ENCODE measurements at places on chromosomes 4 and X.

DNA sequence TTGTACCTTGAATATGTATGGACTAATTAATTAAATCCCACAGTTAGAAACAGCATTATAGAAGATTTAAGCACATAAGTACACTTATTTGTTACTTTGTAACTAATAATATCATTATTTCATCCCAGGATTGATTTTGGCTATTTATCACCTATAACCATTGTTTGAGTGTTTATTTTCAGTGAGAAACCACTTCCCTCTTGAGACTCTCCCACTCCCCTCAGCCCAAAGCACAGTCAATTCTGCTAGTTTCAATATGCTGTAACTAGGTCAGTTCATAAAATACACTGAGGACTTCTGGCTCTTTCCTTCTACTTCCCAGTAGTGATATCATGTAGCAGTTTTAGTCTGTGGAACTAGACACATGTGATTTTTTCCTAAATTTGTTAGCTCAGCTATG, 16.3 kb downstream of the OFD1 start:
- no peak for DNase-seq

DNA sequence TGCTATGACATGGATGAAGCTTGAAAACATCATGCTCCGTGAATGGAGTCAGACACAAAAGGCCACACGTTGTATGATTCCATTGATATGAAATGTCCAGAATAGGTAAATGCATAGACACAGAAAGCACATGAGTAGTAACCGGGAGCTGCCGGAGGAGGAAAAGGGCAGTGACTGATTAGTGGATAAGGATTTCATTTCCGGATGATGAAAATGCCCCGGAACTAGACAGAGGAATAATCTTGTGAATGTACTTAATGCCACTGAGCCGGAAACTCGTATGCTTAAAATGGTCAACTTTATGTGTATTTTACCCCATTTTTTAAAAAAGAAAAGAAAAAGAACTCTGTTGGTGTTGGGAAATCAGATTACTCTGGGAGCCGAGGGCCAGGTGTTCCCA, 112.7 kb upstream of the FAM9B start:
- DNase-seq: no peak

DNA sequence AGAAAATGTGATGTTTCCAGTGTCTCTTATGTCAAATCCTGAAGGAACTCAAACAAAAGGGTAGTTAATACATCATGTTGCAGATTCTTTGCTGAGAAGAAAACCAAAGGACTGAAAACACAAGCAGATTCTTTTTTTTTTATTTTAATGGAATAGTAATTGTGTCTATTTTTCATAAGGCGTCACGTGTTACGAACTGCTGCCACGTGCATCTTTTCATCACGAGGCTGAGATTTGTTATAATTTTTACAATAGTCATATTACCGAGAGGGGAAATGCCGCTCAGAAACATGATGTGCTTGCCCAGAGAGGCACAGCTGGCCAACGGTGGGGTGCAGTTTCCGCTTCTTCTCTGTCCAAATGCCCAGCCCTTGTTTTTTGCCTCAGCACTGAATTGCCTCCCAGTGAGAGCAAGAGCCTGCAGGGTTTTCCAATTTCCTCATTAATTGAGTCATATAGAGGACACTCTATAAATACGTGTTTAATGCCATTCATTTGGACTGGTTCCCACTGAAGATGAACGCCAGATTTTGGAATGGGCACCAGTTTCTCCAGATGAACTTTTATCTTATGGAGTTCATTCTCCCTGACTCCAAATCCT, 225.3 kb downstream of the STK32B start:
- no peak for DNase-seq

DNA sequence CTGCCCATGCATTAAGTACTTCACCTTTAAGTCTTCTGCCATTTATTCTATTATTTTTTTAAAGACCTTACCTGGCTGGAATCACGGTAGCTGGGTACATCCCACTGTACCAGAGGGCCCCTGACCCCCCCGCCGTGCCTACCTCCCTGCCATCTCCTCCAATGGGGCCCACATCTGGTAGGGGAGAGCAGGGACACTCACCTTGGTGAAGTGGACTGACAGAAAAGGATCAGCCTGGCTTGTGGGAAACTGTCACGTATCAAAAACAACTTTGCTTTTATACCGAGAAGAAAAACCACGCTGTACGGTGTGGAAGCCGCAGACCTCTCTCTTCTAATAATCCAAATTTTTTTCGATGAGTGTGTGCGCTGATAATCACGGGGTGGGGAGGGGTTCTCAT, at the start of gene FOXP3:
TSS of gene FOXP3 (minus strand) at position 251 of the 400 bp plus-strand sequence. CDS start 6,205 bp downstream, outside the sequence.
- no peak for DNase-seq

DNA sequence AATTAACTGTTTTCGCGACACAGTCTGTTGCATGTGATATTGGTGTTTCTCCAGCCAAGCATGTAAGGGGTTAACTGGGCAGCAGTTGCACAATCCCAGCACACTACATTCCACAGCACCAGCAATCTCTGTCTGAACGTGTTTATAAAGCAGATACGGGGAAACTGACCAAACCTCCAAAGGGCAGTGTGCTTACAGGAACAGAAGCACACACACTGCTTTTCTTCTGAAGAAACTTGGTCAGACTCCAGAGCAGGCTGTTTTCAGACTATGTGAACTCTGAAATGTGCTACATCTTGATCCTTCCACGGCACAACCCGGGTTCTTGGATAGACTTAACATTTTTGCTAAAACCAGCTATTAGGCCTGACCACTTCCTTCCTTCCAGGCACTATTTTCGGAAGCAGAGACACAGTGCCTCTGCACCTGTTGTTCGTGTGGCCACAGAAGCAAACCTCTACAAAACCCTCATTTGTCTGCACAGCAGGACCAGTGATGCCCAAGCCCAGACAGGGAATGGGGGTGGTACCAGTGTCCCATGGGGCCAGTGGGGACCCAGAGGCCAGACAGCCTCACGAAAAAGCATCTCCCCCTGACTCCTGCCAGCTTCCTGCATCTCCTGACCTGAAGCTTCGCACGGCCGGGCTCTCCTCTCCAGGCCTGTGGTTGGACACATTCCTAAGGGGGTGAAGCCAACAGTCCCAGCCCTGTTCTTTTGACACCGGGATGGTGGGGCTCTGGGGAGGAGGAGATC, 90.1 kb downstream of the IRF2 start:
- DNase-seq: peak; percentile 41

DNA sequence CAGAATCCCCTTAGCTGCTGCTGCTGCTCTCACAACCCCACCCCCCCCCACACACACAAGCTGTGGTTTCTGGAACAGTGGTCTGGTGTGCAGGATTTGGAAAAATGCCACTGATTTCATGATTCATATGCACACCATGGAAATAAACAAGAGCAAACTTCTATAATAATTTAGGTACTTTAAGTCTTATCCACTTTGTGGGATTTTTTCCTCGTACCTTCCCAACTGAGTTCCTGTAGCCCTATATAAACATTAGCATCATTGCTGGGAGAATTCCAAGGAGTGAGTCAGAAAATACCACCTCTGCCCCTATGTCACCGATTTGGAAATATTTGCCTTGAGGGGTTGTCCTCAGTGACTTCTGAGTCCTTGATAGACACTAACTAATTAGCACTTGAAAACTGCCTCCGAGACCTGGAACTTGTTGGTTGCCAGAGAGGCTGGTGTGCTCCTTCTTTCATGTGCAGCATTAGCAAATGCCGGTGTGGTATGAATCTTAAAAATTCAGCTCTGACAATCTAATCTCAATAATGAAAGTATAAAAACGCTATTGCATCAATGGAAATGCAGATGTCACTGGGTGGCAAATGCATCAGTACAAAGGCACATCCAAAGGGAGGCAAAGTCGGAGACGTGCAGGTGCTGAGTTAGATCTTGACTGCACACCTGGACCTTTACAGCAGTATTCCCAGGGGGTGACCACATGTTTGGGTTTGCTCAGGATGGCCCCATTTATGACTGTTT, 61.8 kb downstream of the CPE start:
- DNase-seq: no peak
